C1 segment of cervical spinal cord (tissue), 14 donors: ENCODE measurements at places on chromosomes 16 and 17.

DNA sequence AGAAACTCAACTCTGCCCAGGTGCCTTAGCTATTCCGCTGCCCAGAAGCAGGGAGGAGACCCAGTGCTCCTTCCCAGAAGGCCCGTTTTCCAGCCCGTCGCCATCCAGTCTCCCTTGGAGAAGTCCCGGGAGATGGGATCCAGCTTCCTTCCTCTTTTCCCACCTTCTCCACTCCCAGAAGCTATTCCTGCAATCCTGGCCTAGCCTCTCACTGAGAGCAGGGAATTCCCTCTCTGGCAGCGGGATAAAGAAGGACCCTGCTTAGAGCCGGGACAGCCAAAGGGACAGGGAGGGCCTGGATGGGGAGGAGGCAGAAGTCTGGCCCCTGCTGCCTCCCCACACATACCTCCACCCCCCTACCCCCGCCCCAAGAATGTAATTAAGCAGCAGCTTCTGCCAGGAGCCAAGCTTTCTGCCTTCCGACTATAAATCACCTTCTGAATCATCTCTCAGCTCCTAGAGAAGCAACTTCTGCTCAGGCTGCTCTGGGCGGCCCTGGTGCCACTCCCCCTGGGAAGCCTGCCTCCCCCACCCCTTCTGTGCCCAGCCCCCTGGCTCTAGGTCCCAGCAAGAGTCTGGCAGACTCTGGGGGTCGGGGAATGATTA lies 6.4 kb downstream of the WNT3 start:
- peak; percentile 35 for DNase-seq

- DNase-seq, result no peak
Measured at GRCh38 chr17:7235693-7236665, 1.7 kb upstream of the DVL2 start.

GRCh38 chr16:79317521-79317920 lies 283.0 kb downstream of the MAF start:
- no peak for DNase-seq

DNA sequence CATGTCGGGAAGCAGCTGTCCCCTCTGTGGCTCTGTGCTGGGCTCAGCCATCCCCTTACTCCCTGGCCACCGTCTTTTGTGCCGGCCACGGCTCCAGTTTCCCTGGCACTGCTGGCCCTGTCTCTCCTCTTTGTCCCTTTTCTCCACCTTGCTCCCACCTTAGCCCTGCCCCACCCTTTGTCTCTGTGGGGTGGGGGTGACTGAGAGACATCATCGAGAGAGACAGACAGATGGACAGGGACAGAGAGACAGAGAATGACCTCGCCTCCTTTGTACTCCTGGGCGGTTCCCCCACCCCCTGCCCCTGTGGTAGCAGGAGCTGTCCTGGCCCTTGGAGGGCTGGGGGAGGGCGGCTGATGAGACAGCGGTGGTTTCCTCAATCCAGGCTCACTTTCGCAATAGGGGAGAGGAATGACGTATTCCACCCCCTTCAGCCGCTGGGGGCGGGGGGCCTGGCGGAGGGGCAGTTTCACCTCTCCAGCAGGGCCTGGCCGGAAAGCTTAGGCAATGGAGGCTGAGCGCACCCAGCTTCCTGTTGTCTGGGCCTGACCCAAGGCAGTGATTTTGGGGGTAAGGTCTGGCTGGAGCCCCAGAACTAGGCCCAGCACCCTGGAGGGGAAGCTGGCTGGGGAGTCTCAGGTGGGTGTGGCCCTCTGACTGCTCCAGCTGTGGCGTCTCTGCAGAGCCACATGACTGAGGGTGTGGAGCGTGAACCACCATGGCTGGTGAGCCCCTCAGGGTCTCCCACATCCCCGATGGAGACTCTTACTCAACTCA lies 7.3 kb downstream of the FMNL1 start:
- peak; percentile 55 for DNase-seq

DNA sequence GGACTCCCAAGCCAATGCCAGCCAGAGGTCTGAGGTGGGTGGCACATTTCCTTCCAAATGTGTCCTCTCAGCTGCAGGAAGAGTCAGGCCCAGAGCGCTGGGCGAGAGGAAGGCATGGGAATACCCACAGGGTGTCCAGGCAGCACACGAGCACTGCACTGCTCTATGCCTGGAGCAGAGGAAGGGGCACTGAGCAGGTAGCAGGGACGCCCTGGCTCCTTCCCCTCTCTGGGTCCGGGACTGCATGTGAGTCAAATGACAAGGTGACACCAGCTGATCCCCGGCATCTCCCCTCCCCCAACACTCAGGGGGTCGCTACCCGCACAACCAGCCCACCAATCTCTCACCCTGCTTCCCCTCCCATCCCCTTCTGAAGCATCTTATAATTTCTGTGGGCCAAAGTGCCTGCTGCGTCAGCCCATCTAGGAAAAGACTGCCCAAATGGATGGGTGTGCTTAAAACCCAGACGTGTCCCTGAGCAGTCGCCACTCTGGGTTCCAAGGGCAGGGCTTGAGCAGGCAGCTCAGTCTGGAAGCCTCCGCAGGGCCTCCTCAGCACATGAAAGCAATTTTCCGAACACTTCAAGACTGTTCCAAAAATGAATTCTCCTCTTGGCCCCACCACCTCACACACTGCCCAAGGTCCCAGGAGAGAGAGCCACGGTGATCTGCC lies 12.0 kb upstream of the BCAR1 start:
- DNase-seq, result no peak

GRCh38 chr16:88992351-88993165 lies 15.6 kb upstream of the CBFA2T3 start:
- DNase-seq, result no peak

- DNase-seq, result no peak
Measured at GRCh38 chr17:40779181-40779909, 3.0 kb downstream of the KRT27 start.

GRCh38 chr17:81428948-81429774 lies 33.9 kb downstream of the BAHCC1 start:
- peak; percentile 93 for DNase-seq

- no peak for DNase-seq
Measured at GRCh38 chr16:521381-522210, 5.9 kb upstream of the CAPN15 start.

GRCh38 chr16:65956100-65956499 lies 410.4 kb upstream of the CDH5 start:
- no peak for DNase-seq

DNA sequence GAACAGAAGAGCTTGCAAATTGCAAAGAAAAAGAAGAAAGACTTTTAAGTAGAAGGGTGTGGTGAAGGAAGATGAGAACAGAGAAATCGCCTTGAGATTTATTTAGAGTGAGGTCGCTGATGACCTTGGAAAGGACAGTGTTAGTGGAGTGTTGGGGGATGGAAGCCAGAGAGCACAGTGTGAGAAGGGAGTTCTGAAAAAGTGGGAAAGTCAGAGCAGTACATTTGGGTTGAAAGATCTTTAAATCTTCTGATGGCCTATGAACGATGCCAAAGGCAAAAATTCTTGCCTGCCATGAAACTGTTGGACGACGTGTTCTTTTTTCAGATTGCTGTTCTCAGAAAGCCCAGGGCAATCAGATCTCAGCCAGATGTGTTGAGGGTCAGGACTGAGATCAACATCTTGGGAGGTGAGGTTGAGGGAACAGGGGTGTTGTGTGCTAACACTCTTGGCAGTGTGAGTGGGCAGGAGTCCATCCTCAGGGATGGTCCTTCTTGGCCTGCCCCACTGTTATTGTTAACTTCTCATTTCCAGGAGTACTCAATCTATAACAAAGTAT lies 330.1 kb downstream of the MAP2K6 start:
- DNase-seq, result no peak

GRCh38 chr17:20702692-20703091 lies 123.2 kb downstream of the CDRT15L2 start:
- no peak for DNase-seq

- DNase-seq, result peak; percentile 36
Measured at GRCh38 chr17:1720856-1721386, 3.6 kb upstream of the WDR81 start.

DNA sequence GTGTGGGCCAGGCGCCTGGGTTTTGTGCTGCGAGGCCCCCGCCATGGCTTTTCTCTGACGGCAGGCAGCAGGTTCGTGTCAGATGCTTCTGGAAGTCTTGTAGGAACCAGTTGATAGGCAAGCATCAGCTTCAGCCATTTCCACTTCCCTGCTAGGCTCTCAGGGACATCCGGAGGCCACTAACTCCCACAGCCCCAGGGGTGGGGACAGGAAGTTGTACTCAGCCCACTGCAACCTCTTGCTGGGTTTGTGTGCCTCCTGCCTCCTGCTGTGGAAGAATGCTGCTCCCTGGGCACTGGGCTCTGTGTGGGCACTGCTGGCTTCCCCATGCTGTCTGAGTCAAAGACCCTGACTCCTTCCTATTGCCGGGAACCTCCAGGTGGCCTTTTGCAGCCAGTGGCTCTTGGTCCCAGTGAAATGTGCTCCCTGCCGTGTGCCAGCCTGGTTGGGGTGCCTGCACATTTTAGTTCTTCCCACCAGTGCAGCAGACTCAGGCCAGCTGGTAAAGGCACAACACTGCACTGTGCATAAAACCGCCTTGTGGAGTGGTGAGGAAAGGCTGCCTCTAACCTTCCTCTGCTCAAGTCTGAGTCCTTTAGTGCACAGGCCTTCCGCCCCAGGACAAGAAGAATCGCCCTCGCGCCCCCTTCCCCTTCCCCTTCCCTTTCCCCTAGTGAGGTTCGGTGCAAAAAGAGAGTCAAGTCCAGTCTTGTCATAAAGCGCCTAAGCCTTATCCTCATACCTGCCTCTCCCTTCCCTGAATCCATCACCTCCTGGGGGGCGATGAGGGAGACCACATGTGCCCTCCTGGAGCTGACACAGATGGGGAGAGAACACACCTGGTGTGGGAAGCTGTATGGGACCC lies 16.6 kb downstream of the LDHD start:
- no peak for DNase-seq

DNA sequence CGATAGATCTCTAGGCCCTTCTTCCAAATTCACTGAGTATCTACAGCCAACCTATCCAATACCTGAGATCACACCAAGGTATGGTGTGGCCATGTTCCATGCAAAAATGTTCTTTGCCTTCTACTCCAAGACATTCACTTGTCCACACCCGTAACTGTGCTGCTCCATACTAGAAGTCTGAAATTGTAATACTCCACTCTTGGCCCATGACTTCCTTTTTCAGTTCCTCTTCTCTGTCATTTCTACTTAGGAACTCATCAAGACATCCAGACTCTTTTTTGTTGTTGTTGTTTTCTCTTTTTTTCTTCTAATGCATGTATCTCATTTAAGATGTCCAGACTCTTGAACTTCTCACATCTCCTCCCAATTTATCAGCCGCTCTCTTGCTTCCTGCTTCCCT lies 42.5 kb upstream of the KSR1 start:
- DNase-seq, result no peak

DNA sequence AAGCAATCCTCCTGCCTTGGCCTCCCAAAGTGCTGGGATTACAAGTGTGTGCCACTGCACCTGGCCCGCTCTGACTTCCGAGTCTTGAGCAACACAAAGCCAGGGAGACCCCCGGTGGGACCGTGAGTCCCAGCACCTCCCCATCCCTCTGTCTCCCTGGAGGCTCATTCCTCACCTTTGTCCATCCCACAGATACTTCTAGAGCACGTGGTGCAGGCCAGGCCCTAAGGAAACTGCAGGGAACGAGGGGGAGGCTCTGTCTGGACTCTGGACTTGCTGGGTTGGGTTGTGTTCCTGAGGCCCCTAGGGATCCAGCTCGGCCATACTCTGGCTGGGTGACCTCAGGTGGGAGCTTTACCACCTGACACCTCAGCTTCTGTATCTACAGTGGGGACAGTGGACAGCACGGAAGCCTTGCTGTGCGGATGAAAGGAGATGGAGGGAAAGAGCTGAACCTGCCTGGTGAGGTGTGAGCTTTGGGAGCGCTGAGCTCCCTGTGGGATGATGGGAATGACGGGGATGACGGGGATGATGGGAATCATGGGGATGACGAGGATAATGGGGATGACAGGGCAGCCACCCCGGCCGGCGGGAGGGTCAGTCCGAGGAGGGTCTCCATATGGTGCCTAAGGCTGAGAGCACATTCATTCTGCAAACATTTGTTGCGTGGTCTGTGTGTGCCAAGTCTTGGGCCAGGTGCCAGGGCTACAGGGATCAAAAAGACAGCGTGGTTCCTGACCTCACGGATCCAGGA lies 26.6 kb downstream of the C16orf74 start:
- no peak for DNase-seq

DNA sequence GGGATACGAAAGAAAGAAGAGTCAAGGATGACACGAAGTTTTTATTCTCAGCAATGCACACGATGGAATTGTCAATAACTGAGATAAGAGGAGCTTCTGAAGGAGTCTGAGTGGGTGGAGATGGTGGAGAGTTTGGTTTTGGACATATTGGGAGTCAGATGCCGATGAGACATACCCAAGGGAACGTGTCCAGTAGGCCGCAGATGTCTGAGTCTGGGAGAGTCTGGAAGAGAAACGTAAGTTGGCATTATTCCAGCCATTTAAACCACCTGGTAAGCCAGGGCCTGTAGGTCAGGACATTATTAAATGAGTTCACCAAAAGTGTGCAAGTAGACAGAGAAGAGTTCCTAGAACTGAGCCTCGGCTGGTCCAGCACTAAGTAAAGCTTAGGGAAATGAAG lies 478.3 kb upstream of the CDH5 start:
- no peak for DNase-seq

DNA sequence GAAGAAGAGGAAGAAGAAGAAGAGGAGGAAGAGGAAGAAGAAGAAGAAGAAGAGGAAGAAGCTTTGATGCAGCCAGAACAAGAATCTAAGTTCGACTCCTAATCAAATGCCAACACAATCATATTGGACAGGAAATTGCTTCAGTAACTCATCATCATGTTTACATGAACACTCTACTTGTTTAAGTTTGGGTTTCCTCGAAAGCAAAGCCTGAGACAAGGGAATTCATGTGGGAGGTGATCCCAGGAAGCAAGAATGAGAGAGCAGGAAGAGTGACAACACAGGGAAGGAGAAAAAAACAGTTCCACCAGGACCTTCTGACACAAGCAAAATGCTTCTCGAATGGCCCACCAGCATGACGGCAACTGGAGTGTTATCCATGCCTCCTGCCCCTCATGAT lies 279.0 kb downstream of the PMP22 start:
- no peak for DNase-seq

DNA sequence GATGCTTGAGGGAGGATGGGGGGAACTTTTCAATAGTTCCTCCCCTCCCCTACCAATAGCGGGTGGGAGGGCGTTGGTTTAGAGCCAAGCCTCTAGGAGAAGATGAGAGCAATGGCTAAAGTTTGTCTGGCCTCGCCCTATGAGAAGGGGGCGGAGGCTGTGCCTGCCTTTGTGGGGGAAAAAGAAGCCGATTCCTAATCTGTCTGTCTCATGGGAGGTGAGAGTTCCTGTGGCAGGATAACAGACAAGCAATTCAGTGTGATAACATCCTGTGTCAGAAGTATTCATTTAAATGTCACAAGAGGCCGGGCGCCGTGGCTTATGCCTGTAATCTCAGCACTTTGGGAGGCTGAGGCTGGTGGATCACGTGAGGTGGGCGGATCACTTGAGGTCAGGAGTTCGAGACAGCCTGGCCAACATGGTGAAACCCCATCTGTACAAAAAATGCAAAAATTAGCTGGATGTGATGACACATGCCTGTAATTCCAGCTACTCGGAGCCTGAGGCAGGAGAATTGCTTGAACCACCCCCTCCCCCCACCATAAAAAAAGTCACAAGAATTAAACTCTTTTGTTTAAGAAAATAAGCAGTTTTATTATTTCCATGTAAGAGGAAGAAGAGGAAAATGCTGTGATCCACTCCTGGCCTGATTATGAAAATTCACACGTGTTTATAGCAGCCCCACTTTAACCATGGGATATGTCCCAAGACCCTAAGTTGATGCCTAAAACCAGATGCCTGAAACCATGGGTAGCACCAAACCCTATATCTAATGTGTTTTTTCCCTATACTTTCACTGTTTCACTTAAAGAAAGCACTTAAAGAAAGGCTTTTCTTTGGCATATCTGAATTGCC lies 1.7 kb downstream of the SLFN5 start:
- peak; percentile 18 for DNase-seq
